ENCODE measurements at places on chromosomes 6 and 20.

DNA sequence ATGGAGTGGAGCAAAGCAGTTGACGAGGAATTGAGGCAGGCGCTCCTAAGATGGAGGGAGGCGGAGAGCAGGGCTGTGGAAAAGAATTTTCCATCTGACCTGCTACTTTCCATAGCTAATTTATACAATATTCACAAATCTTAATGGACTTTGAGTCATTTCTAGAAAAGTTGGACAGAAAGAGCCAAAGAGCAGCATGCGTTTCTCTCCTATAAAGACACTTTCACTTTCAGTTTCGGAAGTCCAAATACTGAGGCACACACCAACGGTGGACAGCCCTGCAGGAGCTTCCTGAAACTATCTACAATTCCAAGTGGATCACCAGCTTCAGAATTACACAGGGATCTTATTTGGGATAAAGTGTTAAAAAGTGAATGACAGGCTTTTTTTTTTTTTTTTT lies 43.5 kb downstream of the PANK2 start:
- DNase-seq = no peak

DNA sequence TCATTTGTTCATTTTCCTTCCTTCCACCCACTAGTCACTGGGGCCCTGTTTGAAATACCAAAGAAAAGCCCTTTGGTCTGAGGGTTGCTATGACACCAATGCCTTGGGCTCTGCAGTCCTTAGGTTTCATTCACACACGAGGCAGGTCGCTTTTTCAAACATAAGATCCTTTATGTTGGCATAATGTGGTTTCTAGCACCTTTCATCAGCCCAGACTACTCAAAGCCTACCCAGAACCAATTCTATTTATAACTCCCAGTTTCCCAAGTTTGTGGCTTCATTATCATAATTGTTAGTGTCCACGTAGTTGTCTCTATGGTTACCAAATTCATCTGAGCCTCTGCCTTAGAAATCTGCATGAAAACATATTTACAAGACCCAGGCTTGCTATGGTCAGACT lies 6.6 kb upstream of the TP53RK start:
- DNase-seq = no peak

- DNase-seq = no peak
These were observed 221.9 kb upstream of the OPRM1 start for GRCh38 chr6:153817173-153817572.

GRCh38 chr6:72811971-72812421 lies 190.1 kb downstream of the KCNQ5 start:
- DNase-seq = no peak

- peak; percentile 37 for DNase-seq
These were observed 101.4 kb downstream of the SLX4IP start for GRCh38 chr20:10536531-10536930.

GRCh38 chr6:133410638-133411435 lies 169.7 kb downstream of the EYA4 start:
- DNase-seq = no peak

DNA sequence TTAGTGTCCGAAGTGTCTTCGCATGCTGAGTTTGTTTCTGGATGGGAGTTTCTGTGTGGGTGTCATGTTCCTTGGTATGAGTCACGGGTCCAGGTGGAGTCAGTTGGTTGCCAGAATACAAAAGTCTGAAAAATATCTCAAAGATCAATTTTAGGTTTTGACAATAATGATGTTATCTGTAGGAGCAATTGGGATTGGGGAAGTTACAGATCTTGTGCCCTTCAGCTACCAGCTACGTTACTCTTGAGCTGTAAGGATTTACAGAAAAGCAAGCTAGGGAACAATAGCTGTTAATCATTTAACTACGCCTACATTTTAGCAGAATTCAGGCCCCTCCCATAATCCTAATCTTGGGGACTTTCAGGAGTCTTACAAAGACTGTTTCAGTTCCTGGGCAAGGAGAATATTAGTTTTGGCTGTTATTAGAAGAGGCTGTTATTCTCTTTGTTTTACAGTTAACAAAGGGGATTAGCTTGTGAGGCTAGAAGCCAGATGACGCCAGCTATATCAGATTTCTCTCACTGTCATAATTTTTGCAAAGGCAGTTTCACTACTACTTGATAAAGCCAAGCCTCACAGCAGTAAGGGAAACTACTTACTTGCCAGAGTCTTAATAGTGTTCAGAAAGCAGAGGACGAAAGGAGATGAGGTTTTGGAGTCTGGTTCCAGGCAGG lies 15.4 kb upstream of the SLC22A16 start:
- peak; percentile 39 for DNase-seq

- no peak for DNase-seq
These were observed 113.2 kb downstream of the GPX5 start for GRCh38 chr6:28638787-28639430.

- DNase-seq = no peak
These were observed 5.8 kb downstream of the BTN3A3 start for GRCh38 chr6:26445934-26446667.

GRCh38 chr6:138590796-138591709 lies 91.8 kb upstream of the NHSL1 start:
- DNase-seq = peak; percentile 91

- no peak for DNase-seq
These were observed 281.8 kb downstream of the GMDS start for GRCh38 chr6:1963596-1963995.

GRCh38 chr6:127103482-127103881 lies 15.0 kb upstream of the RSPO3 start:
- DNase-seq = no peak

GRCh38 chr20:53662595-53662994 lies 69.0 kb upstream of the ZNF217 start:
- DNase-seq = no peak

GRCh38 chr6:329888-330691 lies 37.8 kb downstream of the DUSP22 start:
- no peak for DNase-seq

DNA sequence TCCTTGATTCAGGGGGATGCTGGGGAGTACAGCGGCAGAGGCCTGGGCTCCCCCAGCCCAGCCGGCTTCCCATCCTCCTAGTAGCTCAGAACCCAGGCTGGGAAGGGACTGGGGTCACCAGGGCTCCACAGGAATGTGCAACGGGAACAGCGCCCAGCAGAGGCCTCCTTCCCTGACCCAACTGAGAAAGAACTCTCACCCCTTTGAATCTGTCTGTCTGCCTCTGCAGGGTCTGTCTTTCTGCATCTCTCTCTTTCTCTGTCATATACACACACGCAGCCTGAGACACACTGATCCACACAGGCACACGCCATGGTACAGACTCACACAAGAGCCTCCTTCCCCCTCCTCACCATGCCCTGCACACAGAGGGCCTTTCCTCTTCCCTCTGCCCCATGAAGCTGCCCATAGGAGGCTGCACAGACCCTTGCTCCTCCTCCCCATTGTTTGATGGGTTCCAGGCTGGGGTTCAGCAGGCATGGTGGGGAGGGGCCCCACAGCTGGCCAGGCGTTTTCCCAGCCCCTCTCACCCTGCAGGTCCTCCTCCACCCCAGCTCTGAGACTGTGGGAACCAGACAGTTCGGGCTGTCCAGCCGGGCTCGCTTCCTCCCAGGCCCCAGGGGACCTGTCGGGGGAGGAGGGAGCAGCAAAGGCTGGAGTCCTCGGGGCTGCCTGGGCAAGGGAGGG lies 2.8 kb downstream of the FOXS1 start:
- no peak for DNase-seq

GRCh38 chr6:163449076-163449475 lies 34.6 kb downstream of the QKI start:
- no peak for DNase-seq

DNA sequence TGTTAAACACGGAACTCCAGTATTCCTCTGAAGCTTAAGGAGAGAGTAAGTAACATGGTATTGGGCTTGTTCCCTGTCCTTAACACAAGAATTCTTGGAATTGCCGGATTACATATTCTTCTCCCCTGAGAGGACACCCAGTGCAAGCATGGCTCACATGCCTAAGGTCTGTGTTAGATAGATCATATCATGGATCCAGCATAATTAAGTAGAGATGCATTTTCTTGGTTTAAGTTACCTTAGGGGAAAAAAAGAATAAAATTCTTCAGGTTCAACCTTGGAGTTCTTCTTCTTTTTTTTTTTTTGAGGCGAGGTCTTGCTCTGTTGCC lies 53.9 kb downstream of the AKAP12 start:
- DNase-seq = no peak

GRCh38 chr6:45297320-45297719 lies 30.8 kb upstream of the RUNX2 start:
- no peak for DNase-seq

DNA sequence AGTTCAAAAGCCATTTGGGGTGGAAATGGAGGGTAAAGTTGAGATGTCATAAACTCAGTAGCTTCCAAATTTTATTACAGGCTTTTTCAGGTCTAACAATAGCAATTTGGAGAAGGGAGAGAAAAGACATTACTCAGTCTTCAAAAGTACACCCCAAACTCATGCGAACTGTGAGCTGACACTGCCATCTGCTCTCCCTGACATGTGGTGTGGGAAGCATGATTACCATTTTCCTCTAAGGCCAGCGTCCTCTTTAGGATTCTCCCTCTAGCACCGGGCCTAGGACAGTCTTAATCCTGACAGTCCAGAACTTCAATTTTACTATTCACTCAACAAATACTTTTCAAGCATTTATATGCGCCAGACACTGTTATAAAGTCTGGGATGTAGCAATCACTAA lies 536.0 kb upstream of the JARID2 start:
- peak; percentile 20 for DNase-seq

DNA sequence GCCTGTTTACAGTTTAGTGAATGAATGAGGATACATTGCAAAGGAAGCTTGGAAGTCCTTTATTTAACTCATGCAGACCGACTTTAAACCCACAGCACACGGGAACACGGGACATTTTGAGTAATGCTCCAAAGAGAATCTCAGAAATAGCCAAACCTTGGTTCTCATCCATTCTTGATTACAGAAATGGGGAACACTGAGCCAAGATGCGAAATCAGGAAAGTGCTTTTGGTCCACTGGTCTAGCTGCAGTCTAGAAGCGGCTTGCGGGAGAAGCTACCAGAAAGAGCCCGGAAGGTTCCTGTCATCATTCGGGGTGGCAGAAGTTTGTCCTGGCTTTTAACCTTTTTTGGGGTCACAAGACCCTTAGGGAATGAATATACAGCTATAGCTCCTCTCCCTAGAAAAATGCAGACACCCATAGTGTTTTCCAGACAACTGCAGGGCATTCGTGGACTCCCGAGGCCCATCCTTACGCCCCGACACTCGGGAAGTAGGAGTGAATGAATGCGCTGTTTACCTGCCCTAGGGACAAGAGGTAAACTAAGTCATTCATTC lies 475 bp upstream of the TMEM181 start:
- no peak for DNase-seq

- peak; percentile 5 for DNase-seq
These were observed 55.7 kb upstream of the TNFAIP3 start for GRCh38 chr6:137811121-137811915.

DNA sequence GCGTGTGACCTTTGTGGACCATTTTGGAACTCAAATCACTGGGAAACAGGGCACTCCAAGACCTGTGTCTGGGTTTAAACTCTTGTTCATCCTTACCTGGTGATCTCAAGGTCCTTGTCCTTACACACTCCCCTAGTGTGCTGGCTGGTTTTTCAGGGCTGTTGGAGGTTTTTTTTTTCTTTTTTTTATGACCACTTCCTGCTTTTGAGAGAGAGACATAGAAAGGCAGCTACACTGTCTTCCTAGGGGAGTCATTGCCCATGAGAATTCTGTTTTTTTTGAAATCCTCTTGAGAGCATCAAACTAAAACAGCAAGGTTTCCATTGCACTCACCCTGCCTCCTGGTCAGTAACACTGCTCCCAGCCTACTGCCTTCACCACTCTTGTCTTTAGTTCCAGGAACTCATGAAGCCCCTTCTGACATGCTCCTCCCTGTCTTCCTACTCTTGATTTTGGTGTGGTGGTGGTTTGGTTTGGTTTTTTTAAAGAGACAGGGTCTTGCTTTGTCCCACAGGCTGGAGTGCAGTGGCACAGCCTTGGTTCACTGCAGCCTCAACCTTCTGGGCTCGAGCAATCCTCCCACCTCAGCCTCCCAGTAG lies 28.6 kb downstream of the PRPH2 start:
- DNase-seq = no peak

- DNase-seq = no peak
These were observed 124.0 kb downstream of the EDN1 start for GRCh38 chr6:12414096-12414675.

- DNase-seq = no peak
These were observed 120.8 kb upstream of the SSTR4 start for GRCh38 chr20:22914291-22914690.

GRCh38 chr6:108091288-108091687 lies 16.7 kb upstream of the OSTM1 start:
- no peak for DNase-seq

GRCh38 chr20:59004763-59005522 lies 2.1 kb downstream of the CTSZ start:
- DNase-seq = no peak

GRCh38 chr6:170088582-170088955 lies 202.3 kb downstream of the DLL1 start:
- DNase-seq = no peak

DNA sequence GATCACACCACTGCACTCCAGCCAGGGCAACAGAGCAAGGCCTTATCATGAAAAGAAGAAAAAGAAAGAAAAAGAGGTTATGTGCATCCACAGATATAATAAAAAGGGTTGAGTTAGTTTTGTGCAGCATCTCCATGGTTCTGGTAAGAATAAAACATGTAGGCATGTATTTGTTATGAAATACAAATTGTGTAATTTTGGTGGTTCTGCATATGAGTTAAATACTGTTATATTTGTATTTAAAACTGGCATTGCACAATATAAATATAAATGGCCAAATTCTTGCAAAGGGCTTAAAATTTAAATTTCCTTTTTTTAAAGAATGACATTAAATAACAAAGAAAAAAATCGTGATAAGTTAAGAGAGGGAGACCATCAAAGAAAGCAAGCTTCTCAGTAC lies 159.1 kb upstream of the PREP start:
- no peak for DNase-seq

- no peak for DNase-seq
These were observed 73.0 kb upstream of the FAM8A1 start for GRCh38 chr6:17527076-17527475.

- DNase-seq = no peak
These were observed 72.1 kb upstream of the EPB41L1 start for GRCh38 chr20:36082315-36082915.

DNA sequence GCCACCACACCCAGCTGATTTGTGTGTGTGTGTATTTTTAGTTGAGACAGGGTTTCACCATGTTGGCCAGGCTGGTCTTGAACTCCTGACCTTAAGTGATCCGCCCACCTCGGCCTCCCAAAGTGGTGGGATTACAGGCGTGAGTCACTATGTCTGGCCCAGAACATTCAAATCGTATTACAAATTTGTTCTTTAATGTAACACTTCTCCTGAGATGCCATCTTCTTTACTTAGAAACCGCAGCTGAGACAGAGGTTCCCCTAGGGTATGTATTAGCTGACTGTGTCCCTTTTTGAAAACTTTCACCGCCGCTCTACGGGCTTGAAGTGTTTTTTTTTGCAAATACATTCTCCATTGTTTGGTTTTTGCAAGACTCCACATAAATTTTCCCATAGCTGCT lies 62.6 kb downstream of the TOX2 start:
- DNase-seq = no peak

GRCh38 chr6:127382413-127382812 lies 39.0 kb upstream of the ECHDC1 start:
- no peak for DNase-seq

GRCh38 chr6:125748406-125749172 lies 843 bp upstream of the HEY2 start:
- peak; percentile 74 for DNase-seq
